ENCODE measurements at places on chromosomes 5 and 9.

GRCh38 chr9:21685502-21685901 lies 116.9 kb upstream of the MTAP start:
- DNase-seq: no peak

DNA sequence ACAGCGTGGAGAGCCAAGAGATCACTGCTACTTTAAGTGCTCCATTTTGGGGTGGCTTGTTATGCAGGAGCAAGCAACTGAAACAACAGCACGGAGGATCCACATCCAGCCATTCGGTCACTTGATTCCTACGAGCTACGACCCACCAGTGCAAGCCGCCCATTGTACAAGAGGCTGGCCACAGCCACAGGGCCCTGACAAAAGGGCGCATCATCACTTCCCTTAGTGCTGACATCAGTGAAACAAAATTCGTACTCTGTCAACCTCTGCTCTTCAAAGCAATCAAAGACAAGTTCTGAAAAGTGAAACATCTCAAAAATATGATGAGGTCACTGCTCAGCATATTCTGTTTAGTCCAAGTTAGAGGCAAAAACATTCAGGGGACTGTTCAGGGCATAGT lies 168.4 kb downstream of the GADD45G start:
- DNase-seq: no peak

DNA sequence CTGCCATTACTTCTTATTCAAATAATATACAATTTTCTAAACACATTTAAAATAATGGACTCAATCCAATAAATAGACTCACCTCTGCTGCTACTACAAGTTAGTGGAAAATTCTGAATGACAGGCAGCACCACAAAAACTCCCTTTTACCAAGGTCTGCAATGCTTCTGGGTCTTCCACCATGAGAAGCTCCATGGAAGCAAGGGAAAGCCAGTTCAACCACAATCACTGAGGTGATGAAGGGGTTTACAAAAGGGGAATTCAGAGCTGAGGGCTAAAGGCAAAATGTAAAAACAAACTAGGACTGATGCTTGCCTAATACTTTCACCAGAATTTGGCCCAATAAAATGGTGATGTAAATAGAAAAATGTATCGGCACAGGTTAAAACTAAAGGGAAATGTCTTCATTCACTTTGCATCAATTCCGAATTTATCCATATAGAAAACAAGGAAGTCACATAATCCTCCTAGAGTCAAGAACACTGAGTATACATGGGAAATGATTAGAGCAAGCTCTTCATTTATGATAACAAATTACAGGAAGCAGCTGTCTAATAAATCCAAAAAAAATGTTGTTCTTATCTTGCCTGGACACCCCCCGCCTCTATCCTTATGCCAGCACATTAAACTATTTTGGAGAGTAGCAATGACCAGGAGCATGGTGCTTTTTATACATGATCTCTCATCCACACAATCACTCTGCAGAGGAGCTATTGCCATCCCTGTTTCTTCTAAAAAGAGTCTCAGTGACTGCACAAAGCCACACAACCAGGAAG lies 66.3 kb upstream of the NFIB start:
- no peak for DNase-seq

- no peak for DNase-seq
Measured at GRCh38 chr5:78002690-78003089, 226.6 kb upstream of the TBCA start.

DNA sequence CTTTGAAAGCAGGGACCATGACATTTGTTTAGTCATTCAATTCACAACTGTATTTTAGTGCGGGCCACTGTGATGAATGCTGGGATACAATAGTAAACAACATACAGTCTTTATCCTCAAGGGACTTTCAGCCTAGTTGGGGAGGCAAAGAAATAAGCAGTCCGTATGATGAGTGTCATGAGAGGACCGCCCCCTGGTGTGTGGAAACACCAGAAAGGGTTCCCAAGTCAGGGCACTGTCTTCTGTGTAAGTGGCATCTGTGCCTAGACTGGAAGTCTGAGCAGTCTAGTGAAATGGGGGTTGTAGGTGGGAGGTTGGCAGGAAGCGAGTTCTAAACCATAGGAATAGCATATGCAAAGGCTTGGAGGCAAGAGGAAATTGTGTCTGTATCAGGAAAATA lies 6.8 kb downstream of the C9orf43 start:
- DNase-seq: no peak

DNA sequence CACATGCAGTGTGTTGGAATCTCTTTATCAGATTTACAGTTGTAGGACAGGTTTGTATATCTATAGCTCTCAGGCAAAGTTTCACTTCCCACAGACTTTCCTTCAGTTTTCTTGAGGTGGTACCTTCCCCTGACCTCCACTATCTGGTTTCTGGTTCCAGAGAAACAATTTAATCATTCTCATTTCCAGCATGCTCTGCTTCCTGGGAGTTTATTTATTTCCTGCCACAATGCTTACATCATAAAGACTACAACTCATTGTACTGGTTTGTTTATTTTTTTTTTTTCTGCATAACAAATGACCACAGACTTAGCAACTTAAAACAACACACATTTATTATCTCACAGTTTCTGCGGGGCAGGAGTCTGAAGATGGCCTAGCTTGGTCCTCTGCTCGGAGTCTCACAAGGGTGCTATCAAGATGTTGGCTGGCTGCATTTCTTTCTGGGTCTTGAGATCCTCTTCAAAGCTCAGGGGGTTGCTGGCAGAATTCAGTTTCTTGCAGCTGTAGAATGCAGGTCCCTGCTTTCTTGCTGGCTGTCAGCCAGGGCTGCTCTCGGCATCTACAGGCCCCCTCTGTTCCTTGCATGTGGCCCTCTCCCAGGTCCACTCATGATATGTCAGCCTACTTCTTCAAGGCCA lies 247.7 kb downstream of the ENC1 start:
- DNase-seq: no peak

GRCh38 chr9:99919930-99920329 lies 13.5 kb downstream of the STX17 start:
- DNase-seq: no peak

DNA sequence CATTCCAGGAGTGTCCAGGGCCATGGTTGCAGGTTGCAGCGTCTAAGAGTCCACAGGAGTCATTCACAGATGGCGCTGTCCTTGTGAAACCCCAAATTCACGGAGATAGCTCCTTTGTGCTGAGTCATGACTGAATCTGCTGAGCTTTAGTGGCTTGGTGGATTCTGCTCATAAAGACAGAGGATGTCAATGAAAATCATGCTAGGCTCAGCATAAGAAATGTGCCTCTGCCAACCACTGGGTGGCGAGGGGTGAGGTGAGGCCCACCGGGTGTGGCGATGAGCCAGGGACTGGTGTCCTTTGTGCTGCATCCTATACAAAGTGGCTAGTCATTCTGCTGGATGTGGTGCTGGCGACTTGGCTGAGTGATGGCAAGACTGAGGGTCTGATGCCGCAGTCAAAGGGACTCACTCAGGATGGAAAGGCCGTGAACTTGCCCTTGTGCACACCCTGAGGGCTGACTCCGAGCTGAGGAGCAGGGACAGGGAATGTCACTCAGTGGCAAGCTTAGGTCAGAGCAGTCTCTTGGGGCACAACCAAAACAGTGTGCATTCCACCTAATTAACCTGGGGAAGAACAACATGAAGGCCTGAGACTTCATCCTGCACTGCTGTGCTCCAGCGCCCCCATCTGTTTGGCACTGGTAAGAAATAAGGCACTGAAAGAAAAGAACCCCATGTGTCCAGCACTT lies 71.5 kb downstream of the DAP start:
- DNase-seq: peak; percentile 55

- DNase-seq: no peak
Measured at GRCh38 chr5:163387589-163388343, 49.6 kb upstream of the CCNG1 start.

GRCh38 chr5:34459908-34460307 lies 196.2 kb upstream of the RAI14 start:
- no peak for DNase-seq

DNA sequence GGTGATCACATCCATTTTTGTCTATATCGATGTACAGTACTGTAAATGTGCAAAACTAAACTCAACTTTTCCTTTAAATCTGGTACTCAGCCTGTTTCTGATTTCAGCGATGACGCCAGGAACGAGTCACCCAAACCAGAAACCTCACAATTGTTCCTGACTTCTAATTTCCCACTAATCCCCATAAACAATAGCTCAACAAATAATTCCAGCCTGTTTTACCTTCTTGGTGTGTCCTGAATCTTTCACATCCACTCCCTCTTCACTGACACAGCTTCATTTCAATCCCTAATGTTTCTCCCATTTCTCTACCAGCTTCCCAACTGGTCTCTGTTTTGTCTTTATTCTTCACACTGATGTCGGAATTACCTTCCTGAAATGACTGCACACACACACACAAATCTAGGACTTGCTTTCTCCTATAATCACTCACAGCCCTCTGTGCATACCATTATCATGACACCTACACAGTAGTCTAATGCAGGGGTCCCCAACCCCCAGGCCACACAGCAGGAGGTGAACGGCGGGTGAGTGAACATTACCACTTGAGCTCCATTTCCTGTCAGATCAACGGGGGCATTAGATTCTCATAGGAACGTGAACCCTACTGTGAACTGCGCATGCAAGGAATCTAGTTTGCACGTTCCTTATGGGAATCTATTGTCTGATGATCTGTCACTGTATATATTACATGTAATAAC lies 97.8 kb upstream of the SLC30A5 start:
- DNase-seq: no peak

DNA sequence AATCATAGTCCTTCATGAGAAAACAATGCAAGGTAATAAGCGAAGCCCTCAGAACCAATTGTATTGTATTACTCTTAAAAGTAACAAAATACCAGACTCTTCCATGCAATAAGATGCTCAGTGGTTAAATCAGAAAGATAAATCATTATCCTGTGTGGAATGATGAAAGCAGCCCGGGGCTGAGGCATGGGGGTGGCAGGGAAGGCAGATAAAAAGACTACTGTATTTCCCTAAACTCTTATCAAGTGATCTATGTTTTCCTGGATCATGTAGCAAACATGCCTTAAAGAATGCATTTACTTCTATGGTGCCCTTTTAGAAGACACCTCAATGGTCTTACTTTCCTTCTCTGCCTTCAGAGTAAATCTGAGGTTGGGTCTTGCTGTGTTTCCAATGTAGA lies 105.6 kb upstream of the DAPK1 start:
- DNase-seq: no peak

GRCh38 chr5:175826980-175827379 lies 44.4 kb upstream of the CPLX2 start:
- DNase-seq: no peak

DNA sequence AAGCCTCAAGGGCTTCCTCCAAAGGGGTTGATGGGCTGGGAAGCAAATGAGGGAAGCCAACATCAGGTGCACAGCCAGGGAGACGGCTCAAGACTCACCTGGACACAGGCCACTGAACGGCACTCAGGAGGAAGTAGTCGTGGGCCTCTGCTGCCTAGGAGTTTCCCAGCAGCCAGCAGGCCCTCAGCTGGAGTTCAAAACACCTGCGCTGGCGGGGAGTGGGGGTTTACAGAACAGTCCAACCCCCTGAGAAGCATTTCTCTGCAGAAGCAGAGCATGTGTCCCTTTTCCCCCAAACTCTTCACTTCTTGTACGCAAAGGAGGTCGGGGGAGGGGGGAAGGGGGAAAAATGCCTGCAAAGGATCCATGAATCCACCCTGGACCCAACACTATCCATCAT lies 2.3 kb downstream of the WHRN start:
- DNase-seq: no peak

DNA sequence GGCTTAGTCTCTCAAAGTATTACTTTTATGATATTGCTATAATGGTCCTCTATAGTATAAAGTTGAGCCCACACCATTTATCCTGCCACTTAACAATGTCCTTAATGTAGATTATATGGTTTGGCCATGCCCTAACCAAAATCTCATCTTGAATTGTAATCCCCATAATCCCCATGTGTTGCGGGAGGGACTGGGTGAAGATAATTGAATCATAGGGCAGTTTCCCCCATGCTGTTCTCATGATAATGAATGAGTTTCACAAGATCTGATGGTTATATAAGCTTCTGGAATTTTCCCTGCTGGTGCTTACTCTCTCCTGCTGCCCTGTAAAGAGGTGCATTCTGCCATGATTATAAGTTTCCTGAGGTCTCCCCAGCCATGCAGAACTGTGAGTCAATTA lies 498.8 kb downstream of the RAB3C start:
- no peak for DNase-seq

- DNase-seq: no peak
Measured at GRCh38 chr5:99032234-99033013, 103.6 kb upstream of the CHD1 start.

- no peak for DNase-seq
Measured at GRCh38 chr9:94929369-94929756, 202.9 kb downstream of the AOPEP start.

DNA sequence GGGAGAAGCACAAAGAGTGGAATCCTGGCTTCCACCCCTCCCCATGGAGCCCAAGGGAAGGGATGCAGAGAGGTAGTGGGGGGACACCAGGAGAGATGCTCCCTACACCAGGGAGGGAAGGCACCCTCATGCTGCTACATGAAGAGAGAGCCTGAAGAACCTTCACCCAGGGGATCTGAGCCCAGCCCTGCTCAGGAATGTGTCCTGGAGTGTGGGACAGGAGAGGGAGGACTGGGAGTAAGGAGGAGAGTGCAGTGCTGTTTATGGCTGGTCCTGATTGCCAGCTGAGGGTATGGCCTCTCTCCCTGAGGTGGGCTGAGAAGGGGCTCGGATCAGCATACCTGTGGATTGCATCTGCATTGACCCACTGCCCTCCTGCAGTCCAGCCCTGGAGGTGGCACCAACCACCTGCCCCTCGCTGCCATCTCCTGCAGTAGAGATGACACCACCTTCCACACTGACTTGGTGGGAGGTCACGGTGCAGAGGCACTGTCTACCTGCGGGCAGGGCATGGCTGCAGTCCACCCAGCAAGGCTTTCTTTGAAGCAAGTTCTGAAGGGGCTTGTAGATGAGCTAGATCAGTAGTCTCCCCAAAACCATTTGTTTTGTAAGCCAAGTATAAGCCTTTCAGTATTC lies 114.9 kb upstream of the SLC25A48 start:
- DNase-seq: no peak

GRCh38 chr9:30476826-30477225 lies 1907.6 kb upstream of the ACO1 start:
- no peak for DNase-seq

DNA sequence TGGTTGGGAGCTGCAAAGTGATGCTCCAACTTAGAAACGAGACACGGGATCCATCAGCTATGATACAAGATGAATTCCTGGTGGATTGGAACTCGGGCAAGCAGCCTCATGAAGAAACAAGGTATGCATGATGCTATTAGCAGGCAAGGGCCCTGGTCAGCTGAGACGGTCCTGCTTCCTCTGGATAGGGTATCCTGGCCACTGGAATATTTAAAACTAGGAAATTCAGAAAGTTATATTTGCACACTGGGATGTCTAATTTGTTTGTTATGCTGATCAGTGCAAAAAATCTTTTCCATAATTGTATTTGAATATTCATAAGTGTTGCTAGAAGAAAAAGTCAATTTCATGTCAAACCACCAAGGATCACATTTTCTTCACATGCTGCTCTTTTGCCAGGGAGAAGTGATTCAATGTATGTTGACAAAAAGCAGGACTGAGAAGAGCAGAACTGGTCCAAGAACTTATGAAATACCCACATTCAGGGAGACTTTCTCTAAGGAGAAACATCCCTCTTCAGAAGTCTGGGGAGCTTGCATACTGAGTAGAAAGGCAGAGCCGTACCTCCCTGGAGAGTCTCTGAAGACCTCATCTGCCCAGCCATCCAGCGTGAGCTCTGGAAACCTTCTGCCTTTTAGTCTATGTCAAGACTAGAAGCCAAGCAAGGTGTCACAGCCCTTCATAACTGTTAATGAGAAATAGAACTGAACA lies 6.7 kb upstream of the NXNL2 start:
- DNase-seq: no peak

Data from activated CD4-positive, alpha-beta T cell treated with anti-CD3 and anti-CD28 coated beads, Interleukin-2, amount 50 U/mL, for 48 hours (primary cell).